ENCODE measurements at places on chromosomes 16 and 17. TPM values are rescaled to one million over a fixed set of nuclear protein-coding genes. Genes with fewer than 3 reads are reported as not detected.
A peak's percentile ranks its signal among the peaks of the same experiment; 100 is the strongest.

The APOH gene
- 0.09 TPM for polyA plus RNA-seq

The KIF2B gene
- not detected for polyA plus RNA-seq

The EPOP gene
- polyA plus RNA-seq, result 0.38 TPM

DNA sequence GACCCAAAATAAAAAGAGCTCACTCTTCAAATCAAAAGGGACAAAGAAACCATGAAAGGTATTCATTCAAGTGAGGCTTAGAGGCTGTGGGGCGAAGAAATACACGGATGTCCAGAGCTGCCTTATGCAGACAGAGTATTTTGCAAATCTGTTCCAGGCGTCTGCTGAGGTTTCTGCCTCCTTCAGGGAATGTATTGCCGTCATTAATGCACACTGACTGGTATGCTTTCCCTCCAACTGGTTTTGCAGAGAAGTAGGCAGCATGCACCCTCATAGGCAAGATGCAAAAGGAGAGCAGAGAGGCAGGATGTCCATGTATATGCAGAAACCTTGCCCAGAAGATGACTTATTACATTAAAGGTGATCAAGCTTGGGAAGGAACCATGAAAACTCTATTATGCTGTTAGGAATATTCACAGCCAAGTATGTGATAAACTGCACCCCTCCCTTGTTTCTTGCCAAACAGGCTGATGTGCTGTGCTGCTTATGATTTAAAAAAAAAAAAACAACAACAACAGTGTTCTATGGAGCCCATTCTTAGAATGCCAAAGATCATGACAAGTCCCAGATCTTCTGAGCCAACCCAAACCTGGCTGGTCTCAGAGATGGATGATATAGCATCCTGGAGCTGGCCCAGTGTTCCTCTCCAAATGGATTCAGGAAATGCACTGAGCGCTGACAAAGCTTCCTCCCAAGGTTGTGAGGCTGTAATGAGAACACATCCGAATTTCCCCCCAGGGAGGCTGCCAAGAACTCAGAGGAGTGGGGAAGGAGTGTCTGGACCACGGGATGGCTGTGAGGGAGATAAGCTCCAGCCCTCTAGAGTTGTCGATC is 77.6 kb upstream of the HLF start:
- no peaks in the 10 kb centered on the region for H3K27me3 ChIP-seq
- peak; percentile 65 for DNase-seq
- no peak overlapping the region for H3K4me3 ChIP-seq
- H3K4me1 ChIP-seq, result no peaks in the 10 kb centered on the region
- H3K27ac ChIP-seq, result no peak overlapping the region
- no peaks in the 10 kb centered on the region for H3K36me3 ChIP-seq

DNA sequence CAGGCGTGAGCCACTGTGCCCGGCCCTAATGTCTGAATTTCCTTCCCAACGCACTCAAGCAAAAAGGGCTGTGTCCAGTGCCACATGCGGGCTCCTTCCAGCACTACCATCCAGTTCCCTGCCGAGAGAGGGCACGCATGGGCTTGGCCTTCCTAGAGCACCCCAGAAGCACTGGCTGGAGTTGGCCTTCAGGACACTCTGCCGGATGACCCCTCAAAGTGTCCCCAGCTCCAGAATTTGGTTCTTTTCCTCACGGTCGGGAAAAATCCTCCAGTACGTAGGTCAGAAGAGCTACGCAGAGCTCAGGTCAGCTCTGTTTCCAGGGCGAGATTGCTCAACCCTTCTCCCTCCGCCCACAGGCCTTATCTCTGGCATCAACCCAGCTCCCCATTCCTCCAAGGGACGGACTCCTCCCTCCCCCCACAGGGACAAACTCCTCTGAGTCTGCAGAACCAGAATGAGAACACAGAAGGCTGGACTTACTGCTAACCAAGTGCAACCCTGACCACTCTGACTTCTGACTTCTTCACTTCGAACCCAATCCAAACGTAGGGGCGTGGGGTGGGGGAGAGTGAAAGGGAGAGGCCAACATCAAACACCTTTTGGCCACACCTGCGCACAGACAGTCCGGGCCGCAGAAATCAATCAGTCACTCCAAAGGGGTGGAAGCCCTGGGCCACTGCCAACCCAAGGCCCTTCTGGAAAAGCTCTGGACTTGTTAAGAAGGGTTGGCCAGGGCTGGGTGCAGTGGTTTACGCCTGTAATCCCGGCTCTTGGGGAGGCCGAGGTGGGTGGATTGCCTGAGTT is 3.6 kb downstream of the CDC42EP4 start:
- no peak overlapping the region for H3K27ac ChIP-seq
- H3K4me1 ChIP-seq, result peaks cover 65% of the 10 kb centered on the region
- no peaks in the 10 kb centered on the region for H3K27me3 ChIP-seq
- no peaks in the 10 kb centered on the region for H3K36me3 ChIP-seq
- no peak overlapping the region for H3K4me3 ChIP-seq

DNA sequence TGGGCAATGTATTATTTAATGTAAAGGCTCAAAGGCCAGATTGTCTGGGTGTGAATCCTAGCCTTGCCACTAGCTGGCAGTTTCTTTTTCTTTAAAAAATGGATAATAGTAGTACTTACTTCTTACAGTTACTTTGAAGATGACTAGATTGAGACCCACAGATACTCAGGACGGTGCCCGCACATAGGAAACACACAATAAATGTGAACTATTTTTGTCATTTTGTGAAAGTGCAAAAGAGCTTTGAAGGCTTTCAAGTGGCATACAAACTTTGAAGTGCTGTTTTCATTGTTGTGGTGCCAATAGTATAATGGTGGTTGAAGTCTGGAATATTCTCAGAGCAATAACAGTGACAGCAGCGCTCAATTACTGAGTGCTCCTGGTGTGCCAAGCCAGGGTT is 63.6 kb downstream of the OTOA start:
- no peaks in the 10 kb centered on the region for H3K36me3 ChIP-seq
- no peaks in the 10 kb centered on the region for H3K27me3 ChIP-seq
- no peak overlapping the region for H3K4me3 ChIP-seq
- H3K27ac ChIP-seq, result no peak overlapping the region

- peaks cover 41% of the 10 kb centered on the region for H3K4me1 ChIP-seq
- no peak for DNase-seq
- H3K36me3 ChIP-seq, result peaks cover 19% of the 10 kb centered on the region
- H3K27ac ChIP-seq, result peak overlapping the region; percentile 68
Measured at GRCh38 chr17:539066-539465, 175.6 kb downstream of the VPS53 start.

- H3K4me3 ChIP-seq, result no peak overlapping the region
- H3K4me1 ChIP-seq, result no peaks in the 10 kb centered on the region
- H3K27ac ChIP-seq, result no peak overlapping the region
- DNase-seq, result no peak
Measured at GRCh38 chr17:50381920-50382319, 8.9 kb downstream of the EME1 start.

DNA sequence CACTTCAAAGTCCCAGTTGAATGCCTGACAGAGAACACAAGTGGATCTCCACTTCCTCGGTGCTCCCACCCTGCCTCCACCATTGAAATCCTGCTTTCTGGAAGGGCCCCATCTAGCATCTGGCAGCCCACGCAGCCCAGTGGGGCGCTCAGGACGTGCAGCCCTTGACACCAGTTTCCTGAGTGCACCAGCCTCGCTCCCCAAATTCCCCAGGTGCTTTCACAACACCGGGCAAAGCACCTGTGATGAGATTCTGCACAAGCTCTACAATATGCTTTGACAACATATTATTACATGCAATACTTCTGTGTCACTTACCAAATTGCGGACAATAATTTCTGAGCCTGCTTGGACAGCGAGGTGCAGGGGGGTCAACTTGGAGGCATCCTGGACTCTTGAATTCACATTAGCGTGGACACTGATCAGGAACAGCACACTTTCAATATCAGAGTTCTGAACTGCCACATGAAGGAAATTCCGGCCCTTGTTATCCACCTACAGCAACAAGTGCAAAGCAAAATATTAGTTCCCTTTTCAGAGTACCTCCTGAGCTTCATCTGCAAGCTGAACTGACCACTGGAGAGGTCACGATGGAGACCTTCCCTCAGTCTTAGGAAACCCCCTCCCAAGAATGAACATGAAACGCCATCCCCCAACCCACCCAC is 33.9 kb downstream of the CYB5D2 start:
- no peak overlapping the region for H3K4me3 ChIP-seq
- H3K4me1 ChIP-seq, result peaks cover 3% of the 10 kb centered on the region
- peaks cover 92% of the 10 kb centered on the region for H3K36me3 ChIP-seq
- H3K27ac ChIP-seq, result no peak overlapping the region
- no peak for DNase-seq

GRCh38 chr16:11238272-11239202 is 17.5 kb downstream of the SOCS1 start:
- H3K4me1 ChIP-seq, result peaks cover 11% of the 10 kb centered on the region
- H3K27me3 ChIP-seq, result no peaks in the 10 kb centered on the region
- H3K36me3 ChIP-seq, result no peaks in the 10 kb centered on the region
- H3K4me3 ChIP-seq, result no peak overlapping the region
- H3K27ac ChIP-seq, result no peak overlapping the region

GRCh38 chr17:75913537-75914210 is 9.0 kb upstream of the MRPL38 start:
- peaks cover 32% of the 10 kb centered on the region for H3K36me3 ChIP-seq
- H3K27ac ChIP-seq, result no peak overlapping the region
- H3K27me3 ChIP-seq, result no peaks in the 10 kb centered on the region
- peaks cover 24% of the 10 kb centered on the region for H3K4me1 ChIP-seq

GRCh38 chr16:78446486-78446885 is 347.0 kb downstream of the WWOX start:
- H3K27me3 ChIP-seq, result no peaks in the 10 kb centered on the region
- H3K4me3 ChIP-seq, result no peak overlapping the region
- H3K36me3 ChIP-seq, result no peaks in the 10 kb centered on the region
- DNase-seq, result no peak
- H3K27ac ChIP-seq, result no peak overlapping the region

DNA sequence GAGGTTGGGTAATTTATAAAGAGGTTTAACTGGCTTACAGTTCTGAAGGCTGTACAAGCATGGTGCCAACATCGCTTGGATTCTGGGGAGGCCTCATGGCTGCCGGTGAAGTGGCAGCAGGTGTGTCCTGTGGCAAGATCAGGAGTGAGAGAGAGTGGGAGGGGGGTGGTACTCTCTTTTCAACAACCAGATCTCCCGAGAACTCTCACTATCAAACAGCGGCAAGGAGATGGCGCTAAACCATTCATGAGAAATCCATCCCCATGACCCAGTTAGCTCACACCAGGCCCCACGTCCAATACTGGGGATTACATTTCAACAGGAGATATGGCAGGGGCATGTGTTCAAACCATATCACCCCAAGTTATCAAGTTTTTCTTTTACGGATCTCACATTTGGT is 44.0 kb upstream of the CBX4 start:
- H3K4me3 ChIP-seq, result no peak overlapping the region
- H3K36me3 ChIP-seq, result no peaks in the 10 kb centered on the region
- no peaks in the 10 kb centered on the region for H3K4me1 ChIP-seq
- no peak overlapping the region for H3K27ac ChIP-seq

- H3K4me1 ChIP-seq, result no peaks in the 10 kb centered on the region
- H3K27ac ChIP-seq, result no peak overlapping the region
- peaks cover 12% of the 10 kb centered on the region for H3K27me3 ChIP-seq
- H3K36me3 ChIP-seq, result no peaks in the 10 kb centered on the region
- no peak overlapping the region for H3K4me3 ChIP-seq
Measured at GRCh38 chr17:66985338-66986237, 21.1 kb downstream of the CACNG4 start.
